ENCODE measurements at places on chromosomes 3 and 15. TPM values are rescaled to one million over a fixed set of nuclear protein-coding genes. Genes with fewer than 3 reads are reported as not detected.

- no peaks in the 10 kb centered on the region for H3K27me3 ChIP-seq
- H3K36me3 ChIP-seq: peaks cover 17% of the 10 kb centered on the region
- peaks cover 16% of the 10 kb centered on the region for H3K4me1 ChIP-seq
Observed at GRCh38 chr15:28184166-28184565, 85.1 kb upstream of the OCA2 start.

GRCh38 chr3:123678108-123678511 is 93.3 kb upstream of the HACD2 start:
- H3K27ac ChIP-seq: no peak overlapping the region
- no peaks in the 10 kb centered on the region for H3K27me3 ChIP-seq
- H3K4me3 ChIP-seq: no peak overlapping the region

DNA sequence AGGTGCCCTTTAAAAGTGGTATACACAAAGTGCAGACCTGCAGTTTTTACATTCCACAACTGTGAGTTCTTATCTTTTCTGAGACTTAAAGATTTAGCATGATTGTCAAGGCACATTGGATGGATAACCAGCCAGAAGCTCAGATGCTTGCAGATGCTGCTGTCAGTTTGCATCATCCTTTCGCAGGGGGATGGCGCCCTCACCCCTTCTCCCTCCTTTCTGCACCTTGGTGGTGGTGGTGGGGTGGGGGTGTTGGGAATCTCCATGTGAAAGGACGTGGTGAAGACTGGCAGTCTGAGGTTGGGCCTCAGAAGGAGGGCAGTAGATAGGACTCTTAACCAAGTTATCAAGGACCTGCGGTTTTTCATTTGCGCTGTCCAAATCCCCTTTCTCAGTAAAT is 309.6 kb upstream of the SEMA6D start:
- DNase-seq: no peak
- H3K27me3 ChIP-seq: no peaks in the 10 kb centered on the region
- H3K4me1 ChIP-seq: peaks cover 5% of the 10 kb centered on the region
- no peak overlapping the region for H3K27ac ChIP-seq
- H3K4me3 ChIP-seq: no peak overlapping the region

GRCh38 chr15:78702609-78703333 is 61.8 kb upstream of the CHRNB4 start:
- H3K27ac ChIP-seq: no peak overlapping the region
- no peak overlapping the region for H3K4me3 ChIP-seq

DNA sequence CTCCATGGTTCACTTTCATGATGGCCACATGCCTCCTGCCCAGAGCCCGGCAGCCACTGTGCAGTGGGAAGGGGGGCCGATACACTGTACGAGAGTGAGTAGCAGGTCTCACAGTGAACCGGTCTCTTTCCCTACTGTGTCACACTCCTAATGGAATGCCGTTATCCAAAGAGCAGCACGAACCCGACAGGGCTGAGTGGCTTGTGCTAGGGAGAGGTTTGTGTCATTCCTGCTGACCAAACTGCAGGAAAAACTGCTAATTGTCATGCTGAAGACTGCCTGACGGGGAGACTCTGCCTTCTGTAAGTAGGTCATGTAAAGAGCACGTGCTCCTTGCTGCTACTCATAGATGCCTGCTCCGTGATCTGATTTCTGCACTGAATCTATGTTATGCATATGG is 105.1 kb downstream of the ARPP21 start:
- H3K4me3 ChIP-seq: no peak overlapping the region
- H3K36me3 ChIP-seq: no peaks in the 10 kb centered on the region
- no peak overlapping the region for H3K27ac ChIP-seq
- no peaks in the 10 kb centered on the region for H3K27me3 ChIP-seq
- H3K4me1 ChIP-seq: no peaks in the 10 kb centered on the region

FGF7 gene
- 18.5 TPM for total RNA-seq

- peaks cover 36% of the 10 kb centered on the region for H3K4me1 ChIP-seq
- H3K27ac ChIP-seq: no peak overlapping the region
- no peak overlapping the region for H3K4me3 ChIP-seq
- DNase-seq: no peak
Observed at GRCh38 chr15:88664151-88664778, 25.4 kb downstream of the ISG20 start.

DNA sequence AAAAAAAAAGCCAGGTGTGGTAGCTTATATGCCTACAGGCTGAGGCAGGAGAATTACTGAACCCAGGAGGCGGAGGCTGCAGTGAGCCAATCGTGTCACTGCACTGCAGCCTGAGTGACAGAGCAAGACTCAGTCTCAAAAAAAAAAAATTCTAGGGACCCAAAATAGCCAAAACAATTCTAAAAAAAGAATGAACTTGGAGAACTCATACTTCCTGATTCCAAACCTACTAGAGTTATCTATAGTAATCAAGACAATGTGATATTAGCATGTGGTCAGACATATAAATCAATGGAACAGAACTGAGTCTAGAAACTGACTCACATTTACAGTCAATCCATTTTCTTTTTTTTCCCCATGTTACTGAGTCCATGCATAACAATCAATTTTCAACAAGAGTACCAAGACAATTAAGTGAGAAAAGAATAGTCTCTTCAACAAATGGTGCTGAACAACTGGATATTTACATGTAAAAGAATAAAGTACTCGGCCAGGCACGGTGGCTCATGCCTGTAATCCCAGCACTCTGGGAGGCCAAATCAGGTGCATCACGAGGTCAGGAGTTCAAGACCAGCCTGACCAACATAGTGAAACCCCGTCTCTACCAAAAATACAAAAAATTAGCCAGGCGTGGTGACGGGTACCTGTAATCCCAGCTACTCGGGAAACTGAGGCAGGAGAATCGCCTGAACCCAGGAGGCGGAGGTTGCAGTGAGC is 11.9 kb downstream of the PRKAR2A start:
- H3K27ac ChIP-seq: no peak overlapping the region
- H3K4me1 ChIP-seq: peaks cover 7% of the 10 kb centered on the region
- DNase-seq: no peak

DNA sequence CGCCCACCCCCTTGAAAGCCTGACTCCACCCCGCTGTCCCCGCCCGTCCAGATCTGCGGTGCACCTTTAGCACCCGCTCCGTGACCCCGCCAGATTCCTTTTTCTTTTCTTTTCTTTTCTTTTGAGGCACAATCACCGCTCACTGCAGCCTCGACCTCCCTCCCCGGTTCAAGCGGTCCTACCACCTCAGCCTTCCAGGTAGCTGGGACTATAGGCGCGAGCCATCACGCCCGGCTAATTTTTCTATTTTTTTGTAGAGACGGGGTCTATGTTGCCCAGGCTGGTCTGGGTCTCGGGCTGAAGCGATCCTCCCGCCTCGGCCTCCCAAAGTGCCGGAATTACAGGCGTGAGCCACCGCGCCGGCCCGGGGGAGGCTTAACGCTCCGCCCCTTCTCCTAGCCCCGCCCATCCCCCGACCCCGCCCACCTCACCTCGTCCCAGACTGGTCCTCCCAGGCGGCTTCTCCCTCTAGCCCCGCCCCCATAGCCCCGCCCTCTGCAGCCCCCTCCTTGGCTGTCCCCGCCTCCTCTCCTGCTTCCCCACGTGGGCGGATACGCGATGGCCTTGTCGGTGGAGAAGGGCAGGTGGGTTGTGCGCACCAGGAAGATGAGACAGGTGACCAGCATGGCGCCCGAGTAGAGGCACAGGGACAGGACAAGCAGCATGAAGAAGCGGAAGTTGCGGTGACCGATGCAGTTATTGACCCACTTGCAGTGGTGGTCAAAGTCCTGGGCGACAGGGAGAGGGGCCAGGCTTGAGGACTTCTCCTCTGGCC is 3.2 kb downstream of the ZDHHC19 start:
- no peaks in the 10 kb centered on the region for H3K27me3 ChIP-seq
- peak; percentile 59 for DNase-seq
- no peak overlapping the region for H3K27ac ChIP-seq
- H3K4me3 ChIP-seq: no peak overlapping the region
- H3K36me3 ChIP-seq: no peaks in the 10 kb centered on the region

ASB14 gene
- not detected for total RNA-seq

RETNLB gene
- not detected for total RNA-seq

- DNase-seq: no peak
- no peaks in the 10 kb centered on the region for H3K4me1 ChIP-seq
- H3K27me3 ChIP-seq: no peaks in the 10 kb centered on the region
- no peaks in the 10 kb centered on the region for H3K36me3 ChIP-seq
- H3K4me3 ChIP-seq: no peak overlapping the region
Observed at GRCh38 chr3:18968120-18968519, 180.2 kb upstream of the KCNH8 start.

GRCh38 chr15:93040288-93041158 is 48.5 kb downstream of the RGMA start:
- H3K36me3 ChIP-seq: no peaks in the 10 kb centered on the region
- H3K27me3 ChIP-seq: no peaks in the 10 kb centered on the region
- H3K4me1 ChIP-seq: peaks cover 9% of the 10 kb centered on the region
- no peak overlapping the region for H3K27ac ChIP-seq

- H3K4me1 ChIP-seq: peaks cover 58% of the 10 kb centered on the region
- peak; percentile 45 for DNase-seq
- H3K4me3 ChIP-seq: no peak overlapping the region
- H3K27me3 ChIP-seq: no peaks in the 10 kb centered on the region
- H3K36me3 ChIP-seq: no peaks in the 10 kb centered on the region
Observed at GRCh38 chr15:67109141-67110034, 44.0 kb downstream of the SMAD3 start.

GRCh38 chr3:183698756-183699155 is 1.2 kb downstream of the YEATS2 start:
- H3K4me1 ChIP-seq: peaks cover 16% of the 10 kb centered on the region
- no peaks in the 10 kb centered on the region for H3K36me3 ChIP-seq
- no peaks in the 10 kb centered on the region for H3K27me3 ChIP-seq
- DNase-seq: no peak
- H3K27ac ChIP-seq: peak overlapping the region; percentile 13

DNA sequence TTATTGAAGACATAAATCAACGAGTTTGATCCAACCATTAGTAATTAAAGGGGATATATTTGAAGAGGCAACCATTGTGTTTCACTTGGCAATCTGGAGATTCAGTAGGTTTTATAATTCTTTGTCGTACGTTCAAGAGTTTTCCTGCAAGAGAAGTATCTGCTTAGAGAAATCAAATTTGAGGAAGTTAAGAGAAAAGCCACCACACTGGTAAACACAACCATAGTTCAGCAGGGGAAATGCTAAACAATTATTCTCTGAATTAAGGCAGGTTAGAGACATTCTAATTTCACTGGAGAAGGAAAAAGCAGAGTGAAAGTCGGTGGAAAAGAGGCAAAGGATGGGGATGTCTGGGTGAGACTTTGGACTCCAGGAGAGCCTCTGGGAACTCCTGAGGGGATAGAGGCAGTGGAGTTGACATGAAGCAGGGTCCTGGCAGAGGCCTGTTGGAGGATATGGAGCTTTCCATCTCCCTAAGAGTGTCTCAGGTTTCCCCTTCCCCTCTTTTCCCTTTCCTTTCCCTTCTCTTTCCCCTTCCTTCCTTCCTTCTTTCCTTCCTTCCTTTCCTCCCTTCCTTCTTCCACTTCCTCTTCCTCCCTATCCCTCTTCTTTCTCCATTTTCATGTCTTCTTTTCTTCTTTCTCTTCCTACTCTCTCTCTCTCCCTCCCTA is 26.5 kb downstream of the SPINK8 start:
- H3K27ac ChIP-seq: no peak overlapping the region
- peaks cover 8% of the 10 kb centered on the region for H3K4me1 ChIP-seq
- no peak overlapping the region for H3K4me3 ChIP-seq
- no peak for DNase-seq
- H3K36me3 ChIP-seq: no peaks in the 10 kb centered on the region
- H3K27me3 ChIP-seq: no peaks in the 10 kb centered on the region

- no peaks in the 10 kb centered on the region for H3K4me1 ChIP-seq
- no peak overlapping the region for H3K4me3 ChIP-seq
- no peak overlapping the region for H3K27ac ChIP-seq
- no peaks in the 10 kb centered on the region for H3K36me3 ChIP-seq
- no peak for DNase-seq
Observed at GRCh38 chr3:113105093-113105449, 106.3 kb upstream of the BOC start.

- no peak overlapping the region for H3K4me3 ChIP-seq
- no peak overlapping the region for H3K27ac ChIP-seq
- H3K27me3 ChIP-seq: no peaks in the 10 kb centered on the region
- H3K36me3 ChIP-seq: peaks cover 38% of the 10 kb centered on the region
- no peaks in the 10 kb centered on the region for H3K4me1 ChIP-seq
- no peak for DNase-seq
Observed at GRCh38 chr3:45927881-45928280, 15.4 kb upstream of the CXCR6 start.

GRCh38 chr15:88897456-88898194 is 2.3 kb upstream of the HAPLN3 start:
- no peak overlapping the region for H3K27ac ChIP-seq
- H3K27me3 ChIP-seq: peaks cover 17% of the 10 kb centered on the region
- no peaks in the 10 kb centered on the region for H3K36me3 ChIP-seq
- peak; percentile 84 for DNase-seq
- H3K4me3 ChIP-seq: no peak overlapping the region

EOMES gene
- total RNA-seq: 0.52 TPM

GRCh38 chr15:60079210-60079609 is 75.1 kb downstream of the FOXB1 start:
- H3K4me1 ChIP-seq: no peaks in the 10 kb centered on the region
- DNase-seq: no peak
- H3K36me3 ChIP-seq: no peaks in the 10 kb centered on the region
- no peak overlapping the region for H3K4me3 ChIP-seq
- H3K27ac ChIP-seq: no peak overlapping the region
- H3K27me3 ChIP-seq: no peaks in the 10 kb centered on the region

DNA sequence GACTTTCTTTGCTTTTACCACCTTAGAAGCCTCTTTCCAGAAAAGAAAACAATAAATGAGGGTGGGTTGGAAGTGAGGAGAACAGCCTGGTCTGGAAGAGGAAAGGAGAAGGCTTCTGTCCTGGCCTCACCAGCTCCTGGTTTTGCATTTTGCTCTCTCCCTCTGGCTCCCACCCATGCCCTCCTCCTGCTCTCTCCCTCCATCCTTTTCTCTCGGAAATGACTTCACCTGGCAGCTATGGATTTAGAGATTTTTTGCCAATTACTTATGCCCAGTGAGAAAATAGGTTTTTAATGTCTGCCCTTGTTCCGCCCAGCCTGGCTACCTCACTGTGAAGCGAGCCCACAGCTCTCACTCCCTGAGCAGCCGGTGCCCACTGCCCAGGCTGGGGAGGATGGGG is 77.9 kb upstream of the NTRK3 start:
- no peak overlapping the region for H3K4me3 ChIP-seq
- H3K36me3 ChIP-seq: no peaks in the 10 kb centered on the region
- no peaks in the 10 kb centered on the region for H3K27me3 ChIP-seq
- no peak overlapping the region for H3K27ac ChIP-seq

DNA sequence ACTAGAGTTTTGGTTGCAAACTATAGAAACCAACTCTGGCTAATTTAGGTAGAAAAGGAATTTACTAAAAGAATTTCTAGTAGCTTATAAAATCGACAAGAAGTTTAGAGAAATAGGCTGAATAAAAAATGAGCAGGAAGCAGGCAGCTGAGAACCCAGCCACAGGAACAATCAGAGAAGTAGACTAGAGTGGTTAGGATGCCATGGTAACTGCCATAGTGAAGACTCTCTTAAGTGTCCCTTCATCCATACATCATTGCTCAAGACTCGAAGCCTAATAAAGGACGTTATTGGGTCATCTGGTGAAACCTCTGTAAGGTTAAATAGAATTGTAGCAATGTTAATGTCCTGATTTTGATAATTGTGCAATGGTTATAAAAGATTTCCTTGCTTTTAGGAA is 13.8 kb downstream of the AVEN start:
- no peak overlapping the region for H3K4me3 ChIP-seq
- no peak overlapping the region for H3K27ac ChIP-seq
- no peak for DNase-seq
- no peaks in the 10 kb centered on the region for H3K27me3 ChIP-seq
- no peaks in the 10 kb centered on the region for H3K4me1 ChIP-seq
- H3K36me3 ChIP-seq: no peaks in the 10 kb centered on the region

GRCh38 chr3:62379321-62379798 is 6.0 kb upstream of the FEZF2 start:
- no peak overlapping the region for H3K27ac ChIP-seq
- DNase-seq: no peak
- peaks cover 18% of the 10 kb centered on the region for H3K4me1 ChIP-seq
- no peaks in the 10 kb centered on the region for H3K27me3 ChIP-seq

OR4F6 gene
- not detected for total RNA-seq

Measured in body of pancreas (tissue), 4 donors.